Stimulated activated naive CD4-positive, alpha-beta T cell treated with Interleukin-2 at 50 U/mL for 16 hours (primary cell): ENCODE measurements at places on chromosomes 5 and 9.

DNA sequence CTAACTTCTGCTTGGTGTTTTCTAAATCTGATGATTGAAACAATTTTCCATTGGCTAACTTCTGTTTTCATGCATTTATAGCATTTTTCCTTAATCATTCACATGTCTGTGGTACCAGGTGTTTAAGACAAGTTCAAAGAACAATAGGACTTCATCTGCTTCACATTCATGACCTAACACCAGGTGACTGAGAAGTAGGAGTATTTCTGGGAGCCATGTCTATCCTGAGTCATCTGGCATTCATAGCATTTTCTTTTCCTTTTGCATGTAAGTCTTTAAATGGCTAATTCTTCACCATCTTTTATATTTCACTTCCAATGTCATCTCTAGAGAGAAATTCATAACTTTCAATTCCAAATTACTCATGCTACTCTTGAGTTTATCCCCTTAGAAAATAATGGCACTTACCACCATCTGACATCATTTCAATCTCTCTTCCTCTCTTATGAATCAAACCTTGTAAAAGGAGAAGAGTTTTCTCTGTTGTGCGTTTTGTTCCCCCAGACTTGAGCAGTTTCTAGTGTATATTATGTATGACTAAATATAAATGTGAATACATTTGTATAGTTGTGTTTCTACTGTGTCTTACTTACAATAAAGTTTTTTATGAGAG is 1196.1 kb upstream of the CDH9 start:
- DNase-seq = no peak

DNA sequence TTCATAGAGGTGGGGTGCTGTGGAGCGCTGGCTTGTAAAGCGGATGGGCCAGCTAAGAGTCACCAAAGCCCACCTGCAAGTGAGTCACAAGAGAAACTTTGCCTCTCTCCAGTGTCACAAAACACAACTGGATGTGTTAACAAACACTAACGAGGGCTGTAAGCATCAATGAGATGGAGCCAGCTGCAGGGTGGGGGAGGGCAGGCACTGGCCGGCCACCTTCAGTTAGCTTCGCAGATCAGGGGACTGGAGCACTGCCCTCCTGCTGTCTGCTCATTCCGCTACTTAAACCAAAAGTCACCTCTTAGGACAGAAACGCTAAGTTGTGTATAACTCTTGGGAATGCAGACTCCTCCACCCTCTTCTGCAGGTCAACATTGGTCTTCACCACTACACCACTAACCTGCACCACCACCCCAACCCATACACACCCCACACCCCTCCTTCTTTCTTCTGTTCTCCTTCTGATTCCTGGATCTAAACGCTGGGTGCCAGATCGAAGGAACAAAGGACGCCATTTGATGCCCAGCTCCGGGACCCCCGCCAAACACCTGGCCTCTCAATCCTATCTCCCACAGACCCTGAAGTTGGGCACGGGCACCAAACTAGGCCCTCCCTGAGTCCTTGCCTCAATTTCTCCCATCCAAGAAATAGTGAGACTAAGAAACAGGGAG is 2.1 kb downstream of the ARSI start:
- no peak for DNase-seq

DNA sequence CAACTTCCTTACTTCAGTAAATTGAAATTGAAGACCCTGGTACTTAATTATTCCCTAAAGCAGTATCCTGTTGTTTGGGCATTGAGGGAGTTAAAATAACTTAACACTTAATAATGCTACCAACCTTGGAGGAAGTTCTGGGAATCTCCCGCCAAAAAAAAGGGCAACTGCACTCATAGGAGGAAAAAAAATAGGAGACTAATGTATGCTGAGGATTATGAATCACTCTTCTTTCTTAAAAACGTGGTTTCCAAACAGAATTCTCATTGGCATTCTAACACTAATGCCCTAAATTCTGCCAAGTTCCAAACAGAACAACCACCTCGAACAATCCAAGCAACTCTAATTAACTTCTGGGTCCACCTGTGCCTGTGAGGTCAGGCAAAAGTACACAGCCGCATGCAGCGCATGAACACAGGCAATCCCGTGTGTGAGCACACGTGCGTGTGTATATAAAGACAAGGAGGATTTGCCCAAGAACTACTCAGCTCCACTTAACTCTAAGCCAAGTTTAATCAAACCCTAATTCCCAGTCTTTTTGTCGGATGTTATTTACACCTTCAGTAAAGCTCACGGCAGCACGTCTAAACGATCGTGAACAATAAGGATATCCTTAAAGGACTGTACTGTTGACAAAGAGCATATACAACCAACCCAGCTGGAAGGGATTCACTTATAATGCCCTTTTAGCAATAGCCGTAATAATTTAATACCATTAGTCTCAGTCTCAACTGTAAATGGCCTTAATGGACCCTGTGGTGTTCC is 78.4 kb downstream of the EBF1 start:
- no peak for DNase-seq

GRCh38 chr9:115847216-115847615 is 306.4 kb upstream of the PAPPA start:
- no peak for DNase-seq

- no peak for DNase-seq
Measured at GRCh38 chr9:98533866-98534265, 174.9 kb downstream of the GABBR2 start.

- DNase-seq = no peak
Measured at GRCh38 chr5:156618601-156619000, 231.5 kb upstream of the PPP1R2B start.

DNA sequence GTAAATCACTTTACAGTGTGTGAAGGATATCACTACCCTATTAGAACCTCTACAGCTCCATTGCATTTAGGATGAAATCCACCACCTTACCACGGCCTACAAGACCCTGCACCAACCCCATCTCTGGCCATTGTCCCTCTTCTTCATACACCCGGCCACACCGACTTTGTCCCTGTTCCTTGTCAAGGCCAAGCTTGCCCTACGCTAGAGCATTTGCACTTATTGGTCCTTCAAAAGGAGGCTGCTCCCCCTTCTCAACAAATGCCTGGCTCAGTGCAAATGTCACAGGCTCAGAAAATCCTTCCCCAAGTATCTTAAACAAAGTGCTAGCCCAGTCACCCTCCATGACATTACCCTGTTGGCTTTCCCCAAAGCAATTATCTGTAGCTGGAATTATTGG is 4.1 kb upstream of the HRH2 start:
- no peak for DNase-seq
